ENCODE measurements at places on chromosomes 4 and X.

DNA sequence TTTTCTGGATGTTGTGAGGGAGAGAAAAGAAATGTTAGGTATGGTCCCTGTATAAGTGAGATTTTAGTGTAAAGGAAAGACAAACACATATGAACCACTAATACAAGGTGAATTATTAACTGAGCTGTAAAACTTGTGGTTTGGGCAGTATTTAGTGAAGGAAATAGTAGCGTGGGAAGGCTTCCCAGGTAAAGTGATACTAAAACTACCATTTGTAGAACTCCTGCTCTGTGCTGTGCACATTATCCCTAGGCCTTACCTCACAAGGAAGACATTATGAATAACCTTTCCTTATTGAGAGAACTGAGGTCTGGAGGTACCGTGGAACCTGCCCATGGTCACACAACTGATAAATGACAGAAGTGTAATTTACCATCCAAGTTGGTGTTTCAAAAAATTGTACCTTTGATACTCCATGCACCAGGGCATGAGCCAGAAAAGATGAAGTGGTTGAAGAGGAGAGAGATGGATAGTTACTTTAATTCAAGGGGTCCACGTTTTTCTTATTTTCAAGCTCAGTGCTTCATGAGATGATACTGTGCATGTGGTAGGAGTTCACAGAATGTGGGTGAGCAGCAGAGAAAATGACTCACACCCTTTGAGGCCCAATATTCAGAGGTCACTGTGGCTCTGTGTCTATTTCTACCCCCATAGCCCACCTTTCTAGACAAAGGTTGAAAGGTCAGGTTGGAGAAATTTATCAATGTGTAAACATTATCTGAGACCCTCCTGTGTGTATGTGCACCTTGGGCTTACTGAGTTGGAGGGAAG is 2.6 kb upstream of the VSIG4 start:
- DNase-seq, result no peak

GRCh38 chr4:142440093-142440492 is 406.0 kb downstream of the INPP4B start:
- no peak for DNase-seq

GRCh38 chr4:33941854-33942253 is 2302.5 kb downstream of the ARAP2 start:
- DNase-seq, result no peak

- DNase-seq, result no peak
Measured at GRCh38 chrX:153387345-153387744, 13.8 kb downstream of the PNMA6E start.

DNA sequence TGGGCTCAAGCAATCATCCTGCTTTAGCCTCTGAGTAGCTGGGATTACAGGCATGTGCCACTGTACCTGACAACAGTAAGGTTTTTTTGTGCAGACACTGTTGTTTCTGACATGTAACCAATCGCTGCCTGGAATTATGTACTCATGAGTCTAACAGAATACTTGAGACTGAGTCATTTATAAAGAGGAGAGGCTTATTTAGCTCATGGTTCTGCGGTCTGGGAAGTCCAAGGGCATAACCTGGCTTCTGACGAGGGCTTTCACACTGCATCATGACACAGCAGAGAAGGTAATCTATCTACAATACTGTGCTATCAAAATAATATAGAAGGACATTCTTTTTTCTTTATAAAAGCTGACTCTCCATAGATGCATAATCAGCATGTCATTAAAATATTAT is 115.5 kb upstream of the STOX2 start:
- no peak for DNase-seq

DNA sequence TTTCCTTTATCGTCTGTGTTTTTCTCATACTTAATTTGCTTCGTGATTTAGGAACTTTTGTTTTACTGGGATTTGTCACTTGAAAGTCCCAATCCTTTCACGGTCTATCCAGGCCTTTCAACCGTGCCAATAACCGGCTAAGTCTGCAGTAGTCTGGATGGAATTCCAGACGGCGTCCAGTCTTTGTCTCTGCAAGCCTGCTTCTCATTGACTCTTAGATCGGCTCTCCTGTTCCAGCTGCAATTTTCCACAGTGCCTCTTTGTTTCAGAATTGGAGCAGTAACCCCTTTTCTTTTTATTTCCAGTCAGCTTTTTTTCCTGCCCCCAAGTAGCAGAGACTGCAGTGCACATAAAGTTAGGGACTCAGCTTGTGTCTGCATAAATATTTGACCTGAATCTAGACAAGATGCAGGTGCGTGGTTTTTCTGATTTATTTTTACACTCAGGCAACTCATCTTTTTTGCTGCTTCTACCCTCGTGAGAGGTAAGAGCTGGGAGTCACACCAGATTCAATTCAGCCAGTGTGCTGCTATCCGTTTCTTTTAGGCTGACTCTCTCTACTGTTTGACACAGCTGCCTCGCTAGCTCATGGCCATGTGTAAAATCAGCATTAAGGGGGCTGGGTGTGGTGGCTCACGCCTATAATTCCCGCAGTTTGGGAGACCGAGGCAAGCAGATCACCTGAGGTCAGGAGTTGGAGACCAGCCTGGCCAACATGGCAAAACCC is 37.4 kb upstream of the DHRSX start:
- no peak for DNase-seq

DNA sequence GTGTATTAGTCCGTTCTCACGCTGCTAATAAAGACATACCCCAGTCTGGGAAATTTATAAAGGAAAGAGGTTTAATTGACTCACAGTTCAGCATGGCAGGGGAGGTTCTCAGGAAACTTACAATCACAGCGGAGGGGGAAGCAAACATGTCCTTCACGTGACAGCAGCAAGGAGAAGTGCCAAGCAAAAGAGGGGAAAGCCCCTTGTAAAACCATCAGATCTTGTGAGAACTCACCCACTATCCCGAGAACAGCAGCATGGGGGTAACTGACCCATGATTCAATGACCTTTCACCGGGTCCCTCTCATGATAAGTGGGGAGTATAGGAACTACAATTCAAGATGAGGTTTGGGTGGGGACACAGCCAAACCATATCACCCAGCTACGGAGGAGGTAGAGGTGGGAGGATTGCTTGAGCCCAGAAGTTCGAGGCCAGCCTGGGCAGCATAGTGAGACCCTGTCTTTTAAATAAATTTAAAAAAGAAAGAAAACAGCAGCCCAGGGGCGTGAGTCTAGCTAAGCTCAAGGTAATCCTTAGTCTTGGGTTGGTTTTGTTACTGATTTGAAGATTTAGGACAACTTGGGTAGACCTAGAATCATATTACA is 46.4 kb upstream of the TMEM131L start:
- DNase-seq, result no peak

- no peak for DNase-seq
Measured at GRCh38 chrX:80648023-80648422, 161.7 kb downstream of the BRWD3 start.

- DNase-seq, result no peak
Measured at GRCh38 chr4:155419266-155419665, 42.5 kb upstream of the MAP9 start.
